ENCODE measurements at places on chromosomes 16 and 17. TPM values are rescaled to one million over a fixed set of nuclear protein-coding genes. Genes with fewer than 3 reads are reported as not detected.

The SNAI3 gene
- not detected for total RNA-seq

The CRYM gene
- 0.68 TPM for total RNA-seq

The SLC5A10 gene
- 0.07 TPM for total RNA-seq

The TNFSF13 gene
- total RNA-seq = 3.8 TPM

The C16orf95 gene
- 2.1 TPM for total RNA-seq

The CMTM2 gene
- total RNA-seq = not detected

The SLX4 gene
- 3.4 TPM for total RNA-seq

The CCL14 gene
- total RNA-seq = not detected

The PMM2 gene
- total RNA-seq = 36.9 TPM

The NAGS gene
- total RNA-seq = 11.8 TPM

The METTL23 gene
- 34.5 TPM for total RNA-seq

The CBX2 gene
- total RNA-seq = 2.8 TPM

The PRR29 gene
- total RNA-seq = not detected

The TBX2 gene
- total RNA-seq = not detected

The MEIOB gene
- not detected for total RNA-seq

The PABPN1L gene
- not detected for total RNA-seq

The SOCS7 gene
- total RNA-seq = 36.2 TPM

The CANT1 gene
- total RNA-seq = 84.1 TPM

All from nasal cavity respiratory epithelium epithelial cell of viscerocranial mucosa (primary cell).